ENCODE measurements at places on chromosomes 7 and 10. TPM values are rescaled to one million over a fixed set of nuclear protein-coding genes. Genes with fewer than 3 reads are reported as not detected.

DNA sequence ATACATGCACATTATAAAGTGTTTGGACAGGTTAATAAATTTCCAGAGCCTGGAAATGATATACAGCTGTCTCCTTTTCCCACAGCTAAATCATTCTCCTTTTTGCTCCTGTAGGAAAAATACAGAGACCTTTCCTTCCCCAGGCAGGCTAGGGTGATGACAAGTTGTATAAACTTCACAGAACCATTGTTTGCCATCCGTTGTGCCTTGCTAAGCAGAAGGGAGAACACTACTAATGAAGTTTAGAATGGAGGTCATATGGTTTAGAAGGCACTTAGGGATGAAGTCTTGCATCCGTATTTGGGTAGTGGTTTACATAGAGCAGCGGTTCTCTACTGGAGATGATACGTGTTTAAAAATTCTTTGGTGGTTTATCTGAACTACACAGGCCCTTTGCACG, 46.0 kb downstream of the NAMPT start:
- no peak for DNase-seq

DNA sequence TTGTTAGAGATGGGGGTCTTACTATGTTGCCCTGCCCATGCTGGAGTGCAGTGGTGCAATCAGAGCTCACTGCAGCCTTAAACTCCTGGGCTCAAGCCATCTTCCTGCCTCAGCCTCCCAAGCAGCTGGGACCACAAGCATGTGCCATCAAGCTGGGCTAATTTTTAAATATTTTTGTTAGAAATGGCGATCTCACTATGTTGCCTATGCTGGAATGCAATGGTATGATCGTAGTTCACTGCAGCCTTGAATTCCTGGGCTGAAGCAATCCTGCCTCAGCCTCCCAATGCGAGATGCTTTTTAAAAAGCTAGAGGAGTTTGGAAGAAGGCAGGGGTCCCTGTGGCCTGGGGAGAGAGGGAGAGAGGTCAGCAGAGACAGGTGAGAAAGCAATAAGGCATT, 600.1 kb upstream of the AUTS2 start:
- no peak for DNase-seq

The AKAP9 gene
- 46.9 TPM for total RNA-seq

The CNPY1 gene
- not detected for total RNA-seq

DNA sequence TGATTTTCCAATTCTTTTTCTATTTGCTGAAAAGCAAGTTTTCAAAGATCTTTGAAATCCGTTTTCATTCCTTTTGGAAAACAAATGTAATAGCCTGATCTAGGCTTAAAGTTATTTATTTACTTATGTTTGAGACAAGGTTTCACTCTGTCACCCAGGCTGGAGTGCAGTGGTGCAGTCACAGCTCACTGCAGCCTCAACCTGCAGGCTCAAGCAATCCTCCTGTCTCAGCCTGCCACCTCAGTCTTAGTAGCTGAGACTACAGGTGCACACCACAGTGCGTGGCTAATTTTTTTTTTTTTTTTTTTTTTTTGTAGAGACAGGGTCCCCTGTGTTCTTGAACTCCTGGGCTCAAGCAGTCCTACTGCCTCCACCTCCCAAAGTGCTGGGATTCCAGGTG, 4.6 kb downstream of the ST7 start:
- DNase-seq = no peak

DNA sequence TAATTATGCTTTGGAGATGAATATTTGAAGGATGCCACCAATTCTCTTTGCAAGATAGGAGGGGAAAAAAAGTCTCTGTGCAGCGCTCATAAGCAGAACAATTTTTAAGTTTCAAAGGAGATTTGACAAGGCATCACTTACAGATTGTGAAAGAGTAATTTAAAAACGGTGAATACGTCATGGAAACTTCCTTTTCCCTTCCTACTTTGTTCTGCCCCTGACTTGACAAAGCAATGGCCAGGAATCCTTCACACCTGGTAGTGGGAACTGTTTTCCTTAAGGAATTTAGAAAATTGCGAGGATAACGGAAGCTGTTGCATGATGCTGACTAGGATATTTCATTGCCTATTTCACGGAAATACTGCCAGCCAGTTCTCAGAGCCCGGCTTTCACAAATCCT, 16.7 kb downstream of the FAM107B start:
- no peak for DNase-seq

DNA sequence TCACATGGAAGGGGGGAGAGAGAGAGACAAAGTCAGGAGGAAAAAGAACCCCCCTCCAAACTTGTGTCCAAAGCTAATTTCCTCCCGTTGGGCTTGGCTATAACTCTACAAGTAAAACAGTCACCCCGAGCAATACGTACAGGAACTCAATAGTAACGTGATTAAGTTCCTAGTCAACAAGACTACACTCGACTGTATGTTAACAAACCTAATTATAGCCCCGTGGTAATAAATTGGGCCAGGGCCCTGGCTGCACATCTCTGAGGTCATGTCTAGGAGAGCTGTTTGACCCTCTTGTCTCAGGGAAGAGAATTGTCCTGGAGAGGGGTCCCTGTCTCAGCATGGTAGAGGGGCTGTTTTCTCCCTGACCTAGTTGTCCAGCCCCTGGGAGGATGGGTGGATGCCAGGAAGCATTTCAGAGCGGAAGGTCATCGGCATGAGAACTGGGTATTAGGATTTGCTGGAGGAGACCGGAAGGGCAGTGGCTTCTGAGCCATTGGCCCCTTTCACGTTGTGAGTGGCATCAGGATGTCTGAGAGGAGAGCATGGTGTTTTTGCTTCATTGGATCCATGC, 60.2 kb upstream of the COMTD1 start:
- no peak for DNase-seq

GRCh38 chr10:97482381-97482780, 15.8 kb downstream of the MMS19 start:
- no peak for DNase-seq

GRCh38 chr7:3592401-3593134, 291.5 kb downstream of the SDK1 start:
- DNase-seq = no peak

DNA sequence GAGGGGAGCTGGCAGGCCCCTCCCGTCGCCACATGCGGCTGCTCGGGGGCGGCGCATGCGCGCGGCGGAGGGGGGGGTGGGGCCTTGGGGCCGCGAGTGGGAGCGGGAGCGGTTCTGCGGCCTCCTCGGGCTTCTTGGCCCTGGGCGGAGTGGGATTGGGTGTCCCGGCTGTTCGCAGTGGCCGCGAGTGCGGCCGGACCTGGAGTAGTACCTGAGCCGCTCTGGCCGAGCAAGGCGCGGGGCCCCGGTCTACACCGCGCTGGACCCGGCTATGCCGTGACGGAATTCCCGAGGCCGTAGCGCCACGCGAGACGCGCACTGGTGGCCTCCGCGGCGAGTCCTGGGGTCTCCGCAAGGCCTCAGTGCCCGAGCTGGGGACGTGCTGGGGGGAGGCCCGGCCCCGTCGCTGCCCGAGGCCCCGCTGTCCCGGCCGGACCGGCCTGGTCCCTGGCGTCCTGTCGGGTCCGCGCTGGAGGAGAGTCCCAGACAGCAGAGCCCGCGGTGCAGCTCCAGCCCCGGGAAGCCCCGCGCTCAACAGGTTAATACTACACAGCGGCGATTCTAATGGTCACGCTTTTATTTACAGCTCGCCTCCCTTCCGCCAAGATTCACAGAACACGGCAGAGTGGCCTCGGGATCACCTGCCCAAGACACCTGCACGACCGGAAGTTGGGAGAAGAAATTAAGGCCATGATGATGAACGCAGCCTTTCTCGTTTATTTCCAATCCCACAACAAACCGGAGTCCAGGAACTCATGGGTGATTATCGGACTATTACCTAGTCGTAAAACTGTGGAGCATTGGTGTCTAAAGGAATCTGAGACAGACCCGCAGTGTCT, 671 bp upstream of the PAXIP1 start:
- peak; percentile 93 for DNase-seq

- no peak for DNase-seq
Measured at GRCh38 chr10:10010397-10010796, 1007.3 kb upstream of the CELF2 start.

- no peak for DNase-seq
Measured at GRCh38 chr7:104895522-104896236, 118.3 kb upstream of the KMT2E start.

DNA sequence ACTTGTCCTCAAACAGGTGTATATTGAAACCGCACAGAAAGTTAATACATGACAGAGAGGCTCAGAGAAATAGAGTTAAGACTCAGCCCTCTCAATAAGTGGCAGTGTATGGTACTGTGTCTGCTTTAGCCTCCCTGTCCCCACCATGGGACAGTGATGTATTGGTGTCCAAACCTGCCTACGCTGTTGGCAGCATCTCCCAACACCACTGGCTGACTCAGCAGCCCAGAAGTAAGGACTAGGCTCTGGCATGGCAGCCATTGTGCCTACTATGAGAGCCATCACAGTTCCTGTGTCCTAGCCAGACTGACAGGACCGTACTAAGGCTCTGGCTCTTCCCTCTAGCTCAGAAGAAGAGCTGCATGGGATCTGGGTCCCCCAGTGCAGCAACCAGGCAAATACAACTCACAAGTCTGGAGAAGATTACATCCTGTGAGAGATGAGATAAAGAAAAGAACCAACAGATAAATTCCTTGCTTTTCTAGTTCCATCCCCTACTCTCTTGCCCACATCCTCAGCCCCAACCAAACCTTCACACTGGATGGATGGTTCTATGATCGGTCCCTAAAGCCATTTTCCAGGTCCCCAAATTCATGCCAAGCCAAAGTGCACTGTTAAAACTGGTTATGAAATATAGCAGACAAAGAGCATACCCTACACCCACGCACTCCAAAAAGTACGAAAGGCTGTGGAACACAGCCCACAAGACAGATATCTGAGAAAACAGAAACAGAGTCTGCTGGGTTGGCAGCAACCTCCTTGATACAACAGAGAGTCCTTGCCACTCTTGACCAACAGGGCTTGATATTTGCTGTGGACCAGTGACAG, 44.1 kb upstream of the DMTF1 start:
- DNase-seq = no peak

The ST8SIA6 gene
- 3.1 TPM for total RNA-seq

DNA sequence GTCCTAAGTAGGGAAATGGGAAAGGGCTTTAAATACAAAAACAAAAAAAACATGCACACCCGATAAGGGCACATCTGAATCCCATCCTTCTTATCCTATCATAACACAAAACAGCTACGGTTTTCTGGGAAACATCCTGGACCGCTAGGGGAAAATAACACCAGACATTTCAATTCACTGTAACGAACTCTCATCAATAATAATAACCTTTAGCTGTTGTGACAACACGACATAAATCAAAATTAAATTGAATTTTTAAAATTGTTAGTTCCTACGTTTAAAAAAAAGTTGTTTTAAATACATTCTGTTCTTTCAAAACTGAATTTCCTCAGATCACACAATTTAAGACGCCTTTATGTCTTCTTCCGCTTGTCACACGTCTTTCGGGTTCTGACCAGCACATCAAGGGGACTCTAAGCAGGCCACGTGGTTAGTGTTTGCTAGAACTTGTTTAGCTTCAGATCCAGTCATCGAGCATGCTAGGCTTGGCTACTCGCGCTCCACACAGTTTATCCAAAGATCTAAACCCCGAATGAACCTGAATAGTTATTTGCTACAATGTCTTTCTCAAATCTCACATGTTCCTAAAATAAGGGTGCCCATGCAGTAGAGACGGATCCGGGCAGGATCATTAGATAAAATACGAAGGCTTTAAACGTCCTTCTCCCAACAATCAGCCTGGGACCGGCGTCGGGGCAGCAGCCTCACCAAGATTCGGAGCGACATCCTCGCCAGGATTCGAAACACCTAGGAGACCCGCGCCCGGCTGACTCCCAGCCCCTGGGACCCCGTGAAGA, 839 bp downstream of the IKZF5 start:
- DNase-seq = no peak

DNA sequence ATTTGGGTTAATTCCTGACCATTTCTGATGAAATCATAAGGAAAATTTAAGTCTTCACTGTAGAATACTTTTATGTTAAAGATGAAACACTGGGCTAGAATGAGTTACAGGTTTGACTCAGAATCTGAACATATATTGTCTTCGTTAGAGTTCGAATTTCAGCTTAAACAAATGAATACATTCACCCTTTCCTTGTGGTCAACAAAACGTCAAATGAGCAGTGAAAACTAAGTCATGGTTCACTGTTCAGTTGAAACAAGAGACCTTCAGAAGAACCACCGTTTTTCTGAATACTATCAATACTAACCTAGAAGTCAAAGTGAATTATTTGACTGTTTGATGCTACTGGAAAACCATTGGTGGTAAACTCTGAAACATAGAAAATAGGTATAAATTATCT, 235.2 kb upstream of the ZWINT start:
- DNase-seq = no peak

DNA sequence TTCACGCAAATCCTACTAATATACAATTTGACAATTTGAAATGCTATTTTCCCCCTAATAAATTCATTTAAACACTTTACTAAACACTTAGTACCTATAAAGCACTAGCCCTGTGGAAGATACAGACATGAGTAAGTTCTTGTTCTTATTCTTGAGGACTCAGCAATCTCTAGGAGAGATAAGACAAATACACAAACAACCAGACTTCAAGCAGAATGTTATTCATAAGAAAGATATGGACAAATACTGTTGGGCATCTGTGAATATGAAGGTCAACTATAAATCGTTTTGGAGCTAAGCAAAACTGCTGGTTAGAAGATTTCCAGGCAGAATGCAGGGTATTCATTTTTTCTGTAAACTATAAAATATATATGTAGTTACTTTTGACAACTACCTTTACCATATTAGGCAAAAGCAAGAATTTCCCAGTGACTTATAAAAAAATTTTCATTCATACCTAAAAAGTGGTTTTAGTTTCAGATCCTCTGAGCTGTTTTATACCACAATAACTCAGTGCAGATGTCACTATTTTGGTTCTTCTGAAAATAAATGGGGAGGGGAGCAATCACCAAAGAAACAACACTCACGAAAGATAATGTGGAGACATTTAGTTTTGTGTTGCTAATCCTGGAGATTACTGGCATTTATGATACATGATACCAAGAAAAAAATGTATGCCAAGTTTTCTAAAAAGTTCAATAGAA, 3.8 kb downstream of the VPS41 start:
- DNase-seq = no peak

The KLHDC10 gene
- 24.6 TPM for total RNA-seq

- DNase-seq = no peak
Measured at GRCh38 chr10:125633517-125633999, 49.4 kb downstream of the TEX36 start.

All from posterior vena cava (tissue), 2 donors.